Activated naive CD4-positive, alpha-beta T cell treated with anti-CD3 and anti-CD28 coated beads, Interleukin-2, amount 10 ng/mL, durations not matched to agents 5 hours and 36 hours (primary cell): ENCODE measurements at places on chromosomes 4 and X. TPM values are rescaled to one million over a fixed set of nuclear protein-coding genes. Genes with fewer than 3 reads are reported as not detected.

FHDC1 gene
- 0.12 TPM for total RNA-seq

SSX3 gene
- total RNA-seq, result not detected

TRIM75 gene
- not detected for total RNA-seq

AKAP4 gene
- total RNA-seq, result not detected

TBC1D8B gene
- 0.35 TPM for total RNA-seq

DCAF8L2 gene
- not detected for total RNA-seq

HTATSF1 gene
- 51.9 TPM for total RNA-seq

PNMA6A gene
- total RNA-seq, result 0.68 TPM

GPM6B gene
- total RNA-seq, result not detected

BEX3 gene
- 28.5 TPM for total RNA-seq

CYSLTR1 gene
- 40.4 TPM for total RNA-seq

NPY5R gene
- not detected for total RNA-seq

PPEF1 gene
- not detected for total RNA-seq

USP17L12 gene
- not detected for total RNA-seq

EREG gene
- not detected for total RNA-seq

C4orf50 gene
- 0.13 TPM for total RNA-seq

AVPR2 gene
- not detected for total RNA-seq

CA5B gene
- 27.6 TPM for total RNA-seq

NDUFC1 gene
- total RNA-seq, result 33.2 TPM

SLC2A9 gene
- 0.98 TPM for total RNA-seq

MAGEE2 gene
- total RNA-seq, result not detected

HPGD gene
- 10.0 TPM for total RNA-seq

CT83 gene
- not detected for total RNA-seq

SOD3 gene
- not detected for total RNA-seq

SSX5 gene
- not detected for total RNA-seq

PAGE1 gene
- not detected for total RNA-seq

SCRG1 gene
- not detected for total RNA-seq

ITM2A gene
- total RNA-seq, result 141 TPM

FAM149A gene
- total RNA-seq, result 0.41 TPM

NAA11 gene
- not detected for total RNA-seq

FRMPD4 gene
- total RNA-seq, result not detected

SPINK2 gene
- total RNA-seq, result 1.9 TPM

F8 gene
- total RNA-seq, result 2.5 TPM

RASSF6 gene
- not detected for total RNA-seq

CT45A3 gene
- not detected for total RNA-seq

NWD2 gene
- not detected for total RNA-seq

SPATA4 gene
- total RNA-seq, result not detected

RXFP1 gene
- not detected for total RNA-seq

FRMD7 gene
- total RNA-seq, result not detected

PRSS12 gene
- not detected for total RNA-seq

PLP1 gene
- not detected for total RNA-seq

TBX22 gene
- not detected for total RNA-seq

EDA gene
- total RNA-seq, result 15.5 TPM

POU3F4 gene
- not detected for total RNA-seq

DRD5 gene
- total RNA-seq, result not detected

TXK gene
- total RNA-seq, result 69.0 TPM

VEGFC gene
- total RNA-seq, result not detected

CDX4 gene
- total RNA-seq, result not detected
